Cardiac muscle cell (in vitro differentiated cells and primary cell): ENCODE measurements at places on chromosomes 4 and X.

DNA sequence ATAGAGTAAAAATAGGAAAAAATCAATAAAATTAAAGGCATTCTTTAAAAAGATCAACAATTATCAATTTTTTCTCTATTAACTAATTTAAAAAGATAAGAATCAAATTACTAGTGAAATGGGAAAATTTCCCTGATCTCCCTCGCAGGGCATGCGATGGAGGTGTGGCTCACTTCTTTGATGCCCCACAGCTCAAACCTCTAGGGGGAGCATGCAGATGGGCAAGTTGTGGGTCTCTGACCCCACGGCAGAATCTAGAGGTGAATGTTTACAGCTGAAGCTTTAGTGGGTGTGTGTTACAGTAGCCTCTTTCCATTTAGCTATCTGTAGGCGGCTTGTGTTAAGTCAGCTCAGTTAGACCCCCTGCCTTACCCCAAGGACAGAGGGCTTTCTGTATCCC is 1348.8 kb downstream of the PCDH18 start:
- DNase-seq: no peak

DNA sequence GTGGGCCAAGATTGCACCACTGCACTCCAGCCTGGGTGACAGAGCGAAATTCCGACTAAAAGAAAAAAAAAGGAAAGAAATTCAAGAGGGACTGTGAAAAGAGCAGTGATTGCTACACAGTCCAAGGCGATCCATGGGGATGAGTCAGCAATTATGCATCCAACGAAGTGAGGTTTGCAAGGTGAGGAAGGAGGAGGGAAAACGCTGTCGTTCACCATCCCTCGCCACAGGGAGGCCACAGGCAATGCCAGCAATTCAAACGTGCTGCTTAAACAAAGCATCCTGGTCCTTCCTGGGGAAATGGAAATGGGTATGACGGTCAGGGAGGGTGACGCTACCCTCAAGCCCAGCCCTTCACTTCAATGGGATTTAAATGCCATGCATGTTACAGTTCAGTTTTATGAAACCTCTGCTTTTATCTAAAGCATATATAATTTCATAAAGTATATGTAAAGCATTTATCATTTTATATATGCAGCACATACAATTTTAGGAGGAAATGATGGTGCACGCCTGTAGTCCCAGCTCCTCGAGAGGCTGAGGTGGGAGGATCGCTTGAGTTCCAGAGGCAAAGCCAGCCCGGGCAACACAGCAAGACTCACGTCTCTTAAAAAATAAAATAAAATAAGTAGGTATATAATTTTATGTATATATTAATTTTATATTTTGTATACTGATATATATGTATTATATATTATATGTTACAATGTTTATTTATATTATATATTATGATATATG is 108.7 kb downstream of the DHRSX start:
- no peak for DNase-seq

DNA sequence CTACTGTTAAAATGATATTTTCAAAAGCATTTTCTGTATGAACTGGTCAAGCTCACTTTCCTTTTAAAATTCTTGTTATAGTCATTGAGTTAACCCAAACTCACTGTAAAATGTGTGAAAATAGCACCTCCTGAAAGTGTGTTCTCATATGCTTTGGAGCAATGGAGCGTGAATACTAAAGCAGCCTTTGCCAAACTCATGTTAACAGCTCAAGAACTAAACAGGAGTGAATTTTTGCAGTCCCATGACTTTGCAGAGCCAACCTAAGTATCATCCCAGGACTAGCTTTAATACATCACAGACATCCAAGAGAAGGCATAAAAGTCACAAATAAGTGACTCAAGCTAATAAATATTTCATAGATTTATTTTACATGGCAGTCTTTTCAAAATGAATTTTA is 2.3 kb downstream of the AMMECR1 start:
- peak; percentile 19 for DNase-seq

- DNase-seq: no peak
Observed at GRCh38 chrX:40424259-40424658, 156.5 kb upstream of the ATP6AP2 start.

DNA sequence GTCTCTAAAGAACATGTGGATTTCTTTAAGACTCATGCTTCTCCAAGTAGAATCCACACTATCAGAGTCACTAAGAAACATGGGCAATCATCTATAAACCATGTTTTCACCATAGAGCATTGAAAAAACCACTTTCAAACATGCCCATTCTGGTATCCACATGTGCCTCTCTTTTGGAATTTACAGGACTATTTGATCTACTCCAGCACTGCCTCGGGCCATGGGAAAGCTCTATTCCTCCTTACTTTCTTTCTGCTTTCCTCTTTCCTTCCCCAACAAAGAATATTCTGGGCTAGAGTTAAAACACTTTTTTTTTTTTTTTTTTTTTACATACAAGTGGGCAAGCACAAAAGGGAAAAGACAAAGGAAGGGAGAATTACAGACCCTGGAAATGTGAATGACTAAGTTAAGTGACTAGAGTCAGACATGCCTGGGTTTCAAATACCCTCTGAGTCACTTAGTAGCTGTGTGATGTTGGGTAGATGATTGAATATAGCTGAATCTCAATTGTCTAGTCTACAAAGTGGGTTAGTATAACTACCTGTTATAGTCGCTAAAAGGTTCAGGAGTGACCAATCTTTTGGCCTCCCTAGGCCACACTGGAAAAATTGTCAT is 847.7 kb upstream of the INTU start:
- DNase-seq: no peak

DNA sequence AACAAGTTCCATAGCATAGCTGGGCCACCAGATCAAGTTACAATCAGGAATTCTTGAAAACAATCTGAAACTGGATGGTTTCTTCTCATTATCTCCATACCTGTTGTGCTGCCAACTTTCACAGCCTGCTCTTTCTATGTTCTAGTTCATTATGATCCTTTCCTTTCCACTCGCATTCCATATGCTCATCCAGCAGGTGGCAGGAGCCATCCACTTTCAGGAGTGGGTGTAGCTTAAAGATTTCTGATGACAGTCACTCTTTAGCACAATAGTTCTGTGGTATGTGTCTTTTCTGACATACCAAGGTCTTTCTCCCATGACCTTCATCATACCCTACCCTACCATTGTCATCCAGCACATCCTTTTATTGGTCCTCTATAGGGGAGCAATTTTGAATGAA is 46.4 kb downstream of the PAGE2 start:
- DNase-seq: peak; percentile 42

GRCh38 chr4:2712261-2712842 is 43.8 kb downstream of the TNIP2 start:
- peak; percentile 20 for DNase-seq

GRCh38 chrX:41923978-41924683 is 777 bp upstream of the CASK start:
- DNase-seq: peak; percentile 56

- no peak for DNase-seq
Observed at GRCh38 chr4:111879539-111879938, 265.7 kb upstream of the FAM241A start.

GRCh38 chrX:109403922-109404321 is 78.0 kb downstream of the GUCY2F start:
- DNase-seq: no peak

DNA sequence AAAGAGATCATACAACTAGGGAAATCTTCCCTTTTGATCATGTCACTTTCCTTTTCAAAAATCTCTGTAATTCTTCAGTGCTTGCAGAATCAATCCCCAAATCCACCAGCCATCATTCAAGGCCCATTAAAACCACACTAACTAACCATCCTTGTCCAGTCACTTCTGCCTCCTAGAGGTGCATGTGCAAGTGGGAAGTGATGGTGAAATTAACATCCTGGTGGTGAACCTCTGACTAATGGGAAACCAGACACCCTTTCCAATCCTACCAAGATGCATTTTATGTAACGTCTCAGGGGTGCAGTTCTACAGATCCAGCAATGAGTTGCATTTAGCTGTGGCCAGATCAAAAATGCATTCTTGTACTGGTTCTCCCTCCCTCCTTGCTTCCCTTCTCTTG is 341.8 kb downstream of the RAPGEF2 start:
- DNase-seq: no peak

DNA sequence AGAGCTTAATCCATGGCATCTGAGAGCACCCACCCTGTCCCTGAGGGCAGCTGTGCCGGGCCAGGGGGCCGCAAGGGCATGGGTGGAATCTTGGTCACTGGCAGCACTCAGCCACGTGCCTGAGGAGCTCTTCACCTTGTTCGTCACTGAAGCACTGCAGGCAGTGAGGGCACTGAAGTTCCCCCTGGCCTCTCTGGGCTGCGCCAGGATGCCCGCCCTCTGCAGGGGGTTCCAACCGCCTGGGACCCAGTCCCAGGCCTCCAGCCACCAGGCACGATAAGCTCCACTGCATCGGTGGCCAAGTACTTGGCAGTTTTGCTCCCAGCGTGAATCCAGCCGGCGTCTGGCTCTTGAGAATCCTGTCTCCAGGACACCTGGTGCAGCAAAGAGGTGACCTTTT is 96.4 kb upstream of the MED14 start:
- DNase-seq: no peak
